ENCODE measurements at places on chromosomes 12 and 14.

DNA sequence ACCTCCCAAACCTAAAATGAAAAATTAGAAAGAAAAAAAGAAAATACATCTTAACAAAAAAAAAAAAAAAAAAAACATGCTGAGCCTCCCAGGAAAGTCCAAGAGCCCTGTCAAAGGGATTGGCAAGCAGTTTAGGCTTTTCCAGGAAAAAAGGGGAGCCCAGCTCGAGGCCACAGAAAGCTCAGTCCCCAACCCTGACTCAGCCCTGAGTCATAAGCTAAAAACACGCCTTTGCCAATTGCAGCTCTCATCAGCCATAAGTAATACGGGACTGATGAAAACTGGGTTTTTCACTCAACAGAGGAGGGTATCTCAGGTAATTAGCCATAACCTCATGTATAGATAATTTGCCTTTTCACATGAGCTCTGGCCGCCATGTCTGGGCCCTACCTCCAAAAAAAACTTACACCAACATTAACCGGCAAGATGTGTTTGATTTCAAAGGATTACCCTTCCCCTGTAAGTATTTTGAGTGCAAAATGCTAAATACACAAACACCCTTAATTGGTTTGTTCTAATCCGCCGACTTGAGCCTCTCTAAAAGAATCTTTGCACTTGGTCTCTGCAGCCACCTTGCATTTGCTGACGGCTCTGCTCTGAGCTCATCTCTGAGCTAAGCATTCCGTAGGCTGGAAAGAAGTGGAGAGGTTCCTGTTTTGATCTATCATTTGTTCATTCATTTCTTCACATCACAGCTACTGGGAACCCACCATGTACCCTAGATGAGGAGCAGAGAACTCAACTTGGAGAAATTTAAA is 319.2 kb downstream of the BCL11B start:
- DNase-seq, result no peak

DNA sequence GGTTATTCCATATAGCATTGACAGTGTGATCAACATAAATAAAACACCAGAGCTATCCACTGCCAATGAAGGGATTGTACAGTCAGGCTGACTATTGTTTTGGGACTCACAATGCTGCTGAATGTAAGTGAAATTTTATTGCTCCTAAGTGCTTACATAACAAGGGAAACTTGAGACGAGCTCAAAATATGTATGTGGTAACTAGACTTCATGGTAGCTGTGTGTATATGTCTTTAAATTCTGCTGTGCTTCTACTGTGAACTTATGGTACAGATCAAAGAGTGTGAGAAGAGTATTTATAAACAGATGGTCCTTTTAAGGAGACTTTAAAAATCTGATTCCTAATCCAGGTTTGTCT is 6.9 kb downstream of the FLRT2 start:
- DNase-seq, result no peak

- no peak for DNase-seq
These were observed 16.6 kb upstream of the KLRF1 start for GRCh38 chr12:9810671-9811070.

- DNase-seq, result no peak
These were observed 173.3 kb downstream of the FOXN3 start for GRCh38 chr14:89243741-89244140.

DNA sequence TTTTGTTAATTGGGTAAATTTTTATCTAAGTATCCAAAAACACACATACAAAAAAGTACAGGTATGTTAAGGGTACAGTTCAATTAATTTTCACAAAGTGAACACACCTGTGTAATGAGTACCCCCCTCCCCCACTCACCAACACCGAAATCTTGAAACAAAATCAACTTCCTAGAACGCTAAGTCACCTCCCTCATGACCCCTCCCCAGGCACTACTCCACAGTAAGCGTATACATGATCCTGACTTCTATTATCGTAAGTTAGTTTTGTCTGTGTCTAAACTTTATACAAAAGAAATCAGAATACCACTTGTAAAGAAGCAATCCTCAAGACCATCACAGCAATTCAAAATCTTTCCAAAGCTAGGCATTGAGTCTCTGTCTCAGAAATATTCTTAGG is 100.5 kb downstream of the MED13L start:
- DNase-seq, result no peak

DNA sequence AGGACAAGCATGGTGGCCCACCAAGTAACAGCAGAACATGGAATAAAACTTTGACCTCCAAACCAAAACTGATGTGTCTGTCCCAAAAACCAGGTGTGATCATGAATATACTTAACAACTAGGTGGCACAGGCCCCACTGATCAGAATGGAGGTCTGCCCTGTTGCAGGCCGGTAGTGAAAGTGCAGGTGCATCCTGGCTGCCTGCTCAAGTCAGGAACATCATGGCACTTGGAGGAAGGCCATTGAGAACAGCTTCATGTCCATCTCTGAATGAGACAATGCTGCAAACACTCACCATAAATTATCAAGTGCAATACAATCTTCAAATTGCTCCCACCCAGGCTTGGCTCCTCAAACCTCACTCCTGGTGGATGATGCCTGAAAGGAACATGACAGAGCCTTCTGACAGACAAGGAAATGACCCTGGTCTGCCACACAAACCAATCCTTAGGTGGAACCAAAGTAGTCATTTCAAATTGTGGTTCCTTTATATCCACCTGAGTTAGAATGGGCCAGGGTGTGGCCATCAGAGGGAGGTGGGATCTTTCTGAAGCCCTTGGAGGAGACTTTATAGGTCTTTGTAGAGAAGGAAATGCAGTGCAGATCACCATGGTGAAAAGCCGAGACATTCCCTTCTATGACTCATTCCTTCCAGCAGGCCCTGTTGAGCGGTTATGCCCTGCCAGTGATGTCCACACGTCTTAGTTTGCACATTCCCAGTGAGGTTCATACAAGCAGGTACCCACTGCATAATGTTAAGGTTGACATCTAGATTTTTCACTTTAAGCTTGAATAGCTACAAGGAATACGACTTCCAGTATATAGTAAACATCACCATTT is 36.0 kb downstream of the EGLN3 start:
- DNase-seq, result no peak

DNA sequence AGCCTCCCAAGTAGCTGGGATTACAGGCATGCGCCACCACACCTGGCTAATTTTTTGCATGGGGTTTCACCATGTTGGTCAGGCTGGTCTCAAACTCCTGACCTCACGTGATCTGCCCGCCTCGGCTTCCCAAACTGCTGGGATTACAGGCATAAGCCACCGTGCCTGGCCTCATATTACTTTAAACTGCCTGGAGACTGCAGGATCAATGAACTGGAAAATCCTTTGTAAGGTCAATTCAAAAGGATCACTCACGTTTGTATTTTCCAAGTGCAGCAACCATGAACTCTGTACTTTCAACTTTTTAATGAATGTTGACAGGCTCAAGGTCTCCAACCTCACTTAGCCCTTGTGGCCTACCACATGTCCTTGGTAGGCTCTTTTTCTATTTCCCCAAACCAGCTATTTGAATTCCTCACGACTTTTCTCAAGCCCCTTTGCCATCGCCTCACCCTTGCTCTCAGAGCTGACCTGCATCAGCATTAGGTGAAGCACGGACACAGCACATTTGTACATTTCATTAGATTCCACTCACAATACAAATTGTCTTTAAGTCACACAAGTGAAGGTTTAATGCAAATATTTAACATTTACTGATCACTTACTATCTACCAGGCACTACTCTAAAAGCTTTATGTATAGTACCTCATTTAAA is 42.2 kb upstream of the GCH1 start:
- DNase-seq, result no peak
